ENCODE measurements at places on chromosomes 16 and 17.
A peak's percentile ranks its signal among the peaks of the same experiment; 100 is the strongest.

DNA sequence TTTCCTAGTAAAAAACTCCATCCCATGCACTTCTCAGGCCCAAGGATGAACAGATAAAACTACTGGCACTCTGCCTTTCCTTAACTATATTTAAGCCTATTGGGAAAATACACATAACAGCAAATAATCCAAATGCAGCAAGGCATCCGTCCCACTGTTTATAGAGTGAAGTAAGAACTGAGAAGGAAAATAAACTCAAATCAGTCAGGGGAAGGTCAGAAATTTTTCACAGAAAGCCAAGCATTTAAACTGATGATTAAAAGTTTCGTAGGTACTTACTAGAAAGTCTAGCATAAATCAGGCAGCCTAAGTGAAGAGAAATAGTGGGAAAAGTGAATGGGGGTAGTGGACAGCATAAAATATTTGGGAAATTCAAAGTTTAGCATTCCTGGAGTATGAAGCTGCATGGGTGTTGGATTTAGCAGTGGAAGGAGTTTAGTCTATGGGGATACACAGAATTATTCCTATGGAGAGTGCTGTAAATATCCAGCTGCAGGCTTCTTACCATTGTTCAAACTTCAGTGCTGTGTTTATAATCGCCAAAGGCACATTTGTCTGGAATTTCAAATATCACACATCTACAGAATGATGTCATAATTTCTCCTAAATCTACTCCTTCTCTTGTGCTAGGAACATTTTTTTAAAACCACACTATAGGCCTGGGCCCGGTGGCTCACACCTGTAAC is 1131.0 kb upstream of the GOT2 start:
- DNase-seq = peak; percentile 68

DNA sequence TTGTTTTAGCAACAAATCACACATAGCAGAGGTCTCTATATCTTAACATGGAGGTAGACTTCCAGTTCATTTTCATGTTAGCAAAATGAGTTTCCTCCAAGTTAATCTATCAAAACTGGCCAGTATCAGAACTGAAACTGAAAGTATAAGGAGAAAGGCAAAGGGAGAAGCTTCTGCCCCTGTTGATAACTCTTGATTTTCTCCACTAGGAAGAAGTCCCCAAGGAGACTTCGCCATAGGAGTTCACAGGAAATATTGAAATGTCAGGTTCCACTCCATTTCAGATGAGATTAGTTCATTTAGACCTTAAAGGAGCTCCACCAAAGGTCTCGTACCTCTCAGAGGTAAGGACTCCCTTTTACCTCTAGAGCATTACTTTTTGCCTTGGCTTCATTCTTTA is 1.2 kb upstream of the OGFOD3 start:
- DNase-seq = no peak

- DNase-seq = no peak
These were observed 17.2 kb downstream of the GINS3 start for GRCh38 chr16:58409316-58409973.

- DNase-seq = peak; percentile 66
These were observed 67.1 kb upstream of the ZNF469 start for GRCh38 chr16:88315543-88316105.

- peak; percentile 32 for DNase-seq
These were observed 39.2 kb upstream of the ABCC12 start for GRCh38 chr16:48194828-48195556.
